SHP77 treated with DMSO at 0.1 percent for 48 hours (cell line): ENCODE measurements at places on chromosomes 7 and 10.
A peak's percentile ranks its signal among the peaks of the same experiment; 100 is the strongest.

GRCh38 chr10:101897633-101898032 is 54.0 kb upstream of the KCNIP2 start:
- DNase-seq = no peak

- DNase-seq = no peak
These were observed 51.0 kb upstream of the TRIM8 start for GRCh38 chr10:102593074-102593803.

DNA sequence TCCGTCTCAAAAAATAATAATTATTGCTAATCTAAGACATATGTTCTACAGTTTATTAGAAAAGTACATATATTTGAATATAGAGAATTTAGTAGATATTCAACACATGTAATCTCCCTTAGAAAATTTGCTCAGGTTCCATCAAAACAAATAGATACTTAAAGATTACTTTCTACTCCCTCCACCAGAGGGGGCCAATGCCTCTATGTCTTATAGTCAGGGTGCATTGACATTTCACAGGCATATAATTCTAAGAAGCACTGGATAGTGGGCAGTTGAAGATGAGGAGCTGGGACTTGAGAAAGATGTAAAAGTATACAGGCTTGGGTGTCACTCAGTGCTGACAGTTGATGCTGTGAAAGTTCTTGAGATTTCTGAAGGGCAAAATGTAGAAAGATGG is 301.6 kb upstream of the HPS1 start:
- peak; percentile 1 for DNase-seq

DNA sequence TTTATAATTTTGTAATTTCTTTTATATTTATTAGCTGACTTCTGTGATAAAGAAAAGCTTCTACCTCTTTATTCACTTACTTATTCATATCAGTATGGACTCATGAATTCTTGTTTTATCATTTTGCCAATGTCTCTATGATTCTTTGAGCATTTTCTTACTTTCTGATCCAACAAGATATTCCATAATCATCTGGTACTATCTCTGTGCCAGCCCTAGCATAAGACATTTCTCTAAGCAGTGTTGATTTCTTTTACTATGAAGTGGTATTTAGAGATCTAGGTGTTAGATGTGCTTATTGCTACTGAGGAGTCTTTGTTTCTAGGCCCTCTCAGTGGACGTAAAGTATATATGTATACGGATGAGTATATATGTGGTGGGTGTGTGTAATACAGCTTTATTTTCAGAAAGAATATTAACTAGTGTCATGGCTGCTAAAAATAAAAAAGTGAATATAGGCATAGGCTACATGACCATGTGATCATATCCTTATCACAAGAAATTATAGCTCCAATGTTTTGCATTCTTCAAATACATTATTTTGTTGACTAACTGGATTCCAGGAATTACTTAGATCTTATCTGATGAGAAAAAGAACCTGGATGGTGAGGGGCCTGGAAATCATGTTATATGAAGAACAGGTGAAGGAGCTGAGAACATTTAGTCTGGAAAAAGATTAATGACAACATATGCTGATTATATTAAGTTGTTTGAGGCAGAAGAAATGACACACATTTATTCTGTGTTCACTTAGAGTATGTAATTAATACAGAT is 13.1 kb downstream of the PHTF2 start:
- DNase-seq = no peak

DNA sequence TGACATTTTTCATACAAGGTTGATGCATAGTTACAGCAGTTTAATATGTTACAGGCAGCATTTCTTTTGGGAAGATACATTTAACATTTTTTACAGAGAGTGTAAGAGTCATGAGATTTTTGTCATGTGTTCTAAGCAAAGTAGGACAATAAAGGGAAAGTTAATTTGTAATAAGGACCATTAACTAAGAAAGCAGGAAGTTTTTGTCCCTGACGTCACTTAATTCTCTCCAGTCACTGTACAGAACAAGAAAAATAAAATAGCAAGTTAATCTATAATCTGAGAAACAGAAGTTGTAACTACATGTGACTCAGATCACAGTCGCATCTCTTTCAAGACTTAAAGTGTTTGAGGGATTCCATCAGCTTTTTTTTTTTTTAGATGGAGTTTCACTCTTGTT is 49.5 kb upstream of the CAPZA2 start:
- DNase-seq = no peak

GRCh38 chr10:101217450-101218281 is 11.6 kb downstream of the LBX1 start:
- DNase-seq = no peak

DNA sequence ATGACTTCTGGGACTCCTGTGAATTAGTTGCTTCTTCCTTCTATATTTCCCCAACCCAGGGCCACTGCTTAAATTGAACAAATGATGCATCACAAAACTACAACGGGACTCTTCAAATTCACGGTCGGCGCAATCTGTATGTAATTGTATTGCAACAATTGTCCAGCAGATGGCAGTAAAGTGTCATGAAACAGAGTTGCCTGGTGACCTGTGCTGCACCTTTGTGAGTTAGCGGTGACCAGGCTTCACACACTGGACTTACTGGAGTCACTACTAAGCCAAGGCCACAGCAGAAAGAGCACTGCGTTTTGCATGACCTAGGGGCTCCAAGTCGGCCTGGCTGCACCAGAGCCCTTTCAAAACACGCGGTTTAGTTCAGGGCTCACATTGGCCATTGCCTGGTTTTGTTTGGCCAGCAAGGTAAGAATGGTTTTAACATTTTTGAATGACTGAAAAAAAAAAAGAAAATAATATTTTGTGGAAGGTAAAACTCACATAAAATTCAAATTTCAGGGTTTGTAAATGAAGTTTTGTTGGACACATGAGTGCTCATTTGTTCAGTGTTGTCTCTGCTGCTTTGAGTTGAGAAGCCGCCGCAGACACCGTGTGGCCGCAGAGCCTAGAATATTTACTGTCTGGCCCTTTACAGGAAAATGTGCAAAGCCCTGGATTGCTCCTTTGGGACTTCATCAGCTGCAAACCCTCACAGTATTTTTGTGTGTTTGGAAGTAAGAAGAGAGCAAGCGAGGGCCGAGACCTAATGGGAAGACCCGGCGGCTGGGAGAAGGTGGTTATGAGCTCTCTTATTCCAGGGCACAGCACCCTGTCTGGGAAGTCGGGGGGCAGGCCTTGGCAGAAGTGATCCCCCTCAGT is 23.2 kb upstream of the ZNF32 start:
- DNase-seq = peak; percentile 42

DNA sequence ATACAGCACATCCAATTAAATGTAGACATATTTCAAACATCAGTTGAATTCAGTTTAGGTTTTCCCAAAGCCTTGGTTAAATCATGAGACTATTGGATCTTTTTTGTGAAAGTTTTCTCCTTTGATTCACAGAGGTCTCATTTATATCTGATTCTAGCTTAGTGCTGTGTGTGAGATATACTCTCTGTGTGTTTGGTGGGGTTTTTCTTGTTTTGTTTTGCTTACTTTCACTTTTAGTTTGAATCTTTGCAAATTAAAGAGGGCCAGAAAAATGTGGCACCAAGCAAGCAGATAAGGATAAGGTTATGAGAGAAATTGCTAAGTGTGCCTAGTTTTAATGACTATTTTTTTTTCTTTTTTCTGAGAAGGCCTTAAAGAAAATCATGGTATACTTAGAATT is 12.6 kb upstream of the OR6B1 start:
- DNase-seq = no peak

DNA sequence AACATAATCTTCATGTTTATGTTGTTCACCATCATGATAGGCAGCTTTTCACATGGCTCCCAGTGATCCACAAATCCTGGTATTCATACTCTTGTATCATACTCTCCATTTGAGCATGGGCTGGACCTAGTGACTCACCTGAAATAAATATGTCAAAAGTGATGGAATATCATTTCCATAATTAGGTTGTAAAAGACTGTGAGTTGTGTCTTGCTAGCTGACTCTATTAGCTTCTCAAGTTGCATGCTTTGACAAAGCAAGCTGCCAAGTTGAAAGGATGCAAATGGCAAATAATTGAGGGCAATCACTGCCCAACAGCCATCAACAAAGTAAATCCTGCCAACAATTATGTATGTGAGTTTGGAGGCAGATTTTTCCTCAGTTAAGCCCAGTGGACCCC is 300.4 kb downstream of the AHR start:
- peak; percentile 42 for DNase-seq

DNA sequence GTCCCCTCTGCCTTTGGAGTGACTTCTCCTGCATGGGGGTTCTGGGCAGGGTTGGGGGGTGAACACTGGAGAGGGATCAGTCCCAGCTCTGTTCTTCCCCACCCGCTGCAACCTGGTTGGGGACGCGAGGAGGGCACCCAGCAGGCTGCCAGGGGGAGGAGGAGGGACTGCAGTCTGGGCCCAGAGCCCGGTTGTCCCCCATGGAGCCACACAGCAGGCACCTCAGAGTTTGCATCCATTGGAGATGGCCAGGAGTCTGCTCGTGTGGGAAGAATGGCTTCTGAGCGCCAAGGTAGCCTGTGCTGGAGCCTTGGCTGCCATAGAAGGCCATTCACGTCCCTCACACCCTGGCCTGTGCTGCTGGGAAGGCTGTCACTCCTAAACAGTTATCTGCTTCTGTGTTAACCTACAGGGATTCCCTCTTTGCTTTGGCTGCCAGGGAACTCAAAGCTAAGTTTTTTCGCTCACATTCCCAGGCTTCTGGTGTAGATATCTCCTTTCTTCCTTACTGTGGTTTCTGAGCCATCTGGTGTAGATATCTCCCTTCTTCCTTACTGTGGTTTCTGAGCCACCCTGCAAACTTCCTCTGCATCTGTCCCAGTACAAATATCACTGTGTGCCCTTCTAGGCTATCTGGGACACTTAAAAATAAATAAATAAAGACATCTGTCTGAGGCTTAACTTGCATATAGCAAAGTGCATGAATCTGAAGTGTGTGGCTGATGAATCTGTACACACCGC is 133.7 kb downstream of the LHPP start:
- no peak for DNase-seq

DNA sequence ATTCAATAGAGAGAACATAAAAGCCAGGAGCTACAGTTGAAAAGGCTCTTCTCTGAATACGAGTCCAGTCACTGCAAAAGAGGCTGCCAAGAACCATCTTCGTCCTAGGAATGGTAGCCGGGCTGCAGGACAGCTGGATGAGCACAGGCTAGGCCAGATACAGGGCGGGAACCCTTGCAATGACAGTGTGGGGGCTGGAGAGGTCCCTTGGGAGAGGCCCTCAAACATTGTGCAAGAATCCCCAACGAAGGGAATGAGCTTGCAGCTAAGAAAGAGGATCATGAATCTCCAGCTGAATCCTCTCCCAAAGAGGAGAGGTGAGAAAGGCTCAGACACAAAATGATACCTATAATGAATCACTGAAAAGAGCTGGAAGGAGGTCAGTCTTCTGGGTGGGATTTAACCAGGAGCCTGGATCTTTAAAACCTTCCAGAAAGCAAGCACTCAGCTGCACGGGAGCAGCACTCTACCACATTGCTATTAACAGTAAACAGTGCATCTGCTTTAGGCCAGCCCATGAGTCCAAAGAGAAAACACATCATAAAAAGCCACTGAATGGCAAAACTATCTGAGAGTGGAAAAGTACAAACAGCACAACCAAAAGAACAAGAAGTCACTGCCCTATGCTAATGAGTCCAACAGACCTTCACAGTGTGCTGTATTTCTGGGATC is 287.9 kb downstream of the TNS3 start:
- DNase-seq = no peak

DNA sequence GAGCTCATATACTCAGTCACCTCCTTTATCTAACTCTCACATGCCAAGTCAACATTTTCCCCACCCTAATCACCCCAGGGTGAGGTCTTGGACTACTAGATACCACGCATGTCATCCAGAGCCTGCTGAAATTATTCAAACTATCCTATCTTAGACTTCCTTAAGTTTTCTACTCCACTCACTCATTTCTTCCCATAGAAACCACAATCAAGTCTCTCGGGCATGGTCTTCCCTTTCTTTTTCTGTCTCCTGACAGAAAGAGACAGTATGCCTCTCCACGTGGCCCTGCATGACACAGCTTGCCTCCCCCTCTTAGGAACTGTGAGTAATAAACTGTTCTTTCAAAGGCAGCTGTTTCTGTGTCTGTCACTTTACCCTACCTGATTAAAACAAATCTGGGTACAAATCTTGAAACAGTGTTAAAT is 29.4 kb downstream of the TAS2R41 start:
- DNase-seq = no peak

DNA sequence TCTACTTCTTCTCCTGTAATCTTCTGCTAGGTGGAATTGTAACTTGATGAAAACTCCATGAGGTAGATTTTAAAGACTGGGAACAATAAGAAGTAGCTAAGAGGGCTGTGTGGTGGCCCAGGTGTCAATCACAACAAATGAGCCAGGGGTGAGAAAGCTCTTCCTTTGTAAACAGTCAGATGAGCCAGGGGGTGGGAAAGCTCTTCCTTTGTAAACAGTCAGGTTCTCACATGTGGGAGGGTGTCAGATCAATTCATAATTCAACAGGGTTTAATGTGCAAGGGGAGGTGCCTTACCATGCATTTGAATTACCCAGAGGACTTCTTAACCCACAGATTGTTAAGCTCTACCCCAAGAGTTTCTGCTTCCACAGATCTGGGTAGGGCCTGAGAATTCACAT is 312.4 kb upstream of the AUTS2 start:
- no peak for DNase-seq

DNA sequence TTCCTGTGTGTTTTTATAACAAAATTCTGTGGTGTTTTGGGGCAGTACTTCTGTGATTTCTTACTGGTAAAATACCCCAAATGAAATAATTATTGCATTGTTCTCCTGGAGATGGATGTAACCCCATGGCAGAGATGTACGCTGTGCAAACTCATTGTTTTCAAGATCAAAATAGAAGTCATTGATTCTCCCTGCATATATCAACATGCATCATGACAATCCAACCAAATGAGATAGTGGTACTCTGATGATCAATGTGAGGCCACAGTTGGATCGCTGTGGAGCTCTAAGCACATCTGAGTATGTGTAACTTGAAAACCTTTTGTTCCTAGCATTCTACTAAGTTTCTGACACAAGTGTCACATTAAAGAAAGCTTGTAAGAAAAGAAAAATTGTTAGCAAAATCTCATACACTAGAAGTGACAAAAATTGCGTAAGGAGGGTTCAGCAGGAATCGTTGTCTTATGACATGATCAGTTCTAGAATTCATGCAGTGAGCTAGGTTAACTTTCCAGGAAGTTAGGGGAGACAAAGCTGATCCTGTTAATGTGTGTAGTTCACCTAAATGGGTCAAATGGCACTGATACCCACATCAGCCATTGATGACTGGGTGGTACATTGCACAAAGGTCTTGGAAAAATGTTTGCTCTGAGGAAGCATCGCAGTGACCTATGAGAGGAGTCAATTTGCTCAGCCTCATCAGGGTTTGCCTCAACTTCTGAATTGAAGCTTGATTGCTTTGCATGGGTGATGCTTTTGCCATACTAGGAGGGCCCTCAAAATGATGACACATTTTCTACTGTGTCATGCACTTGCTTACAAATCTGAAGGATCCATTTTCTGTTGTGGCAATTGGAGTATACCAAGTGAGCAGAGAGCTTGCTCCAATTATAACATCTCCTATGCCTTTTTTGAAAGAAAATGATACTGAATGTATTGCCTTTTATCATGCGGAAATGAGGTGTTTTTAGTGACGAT is 145.1 kb downstream of the PLXDC2 start:
- DNase-seq = no peak
